Neural progenitor cell (in vitro differentiated cells): ENCODE measurements at places on chromosomes 16 and 17.

GRCh38 chr17:29705386-29705785, 82.7 kb upstream of the CORO6 start:
- no peak for DNase-seq

DNA sequence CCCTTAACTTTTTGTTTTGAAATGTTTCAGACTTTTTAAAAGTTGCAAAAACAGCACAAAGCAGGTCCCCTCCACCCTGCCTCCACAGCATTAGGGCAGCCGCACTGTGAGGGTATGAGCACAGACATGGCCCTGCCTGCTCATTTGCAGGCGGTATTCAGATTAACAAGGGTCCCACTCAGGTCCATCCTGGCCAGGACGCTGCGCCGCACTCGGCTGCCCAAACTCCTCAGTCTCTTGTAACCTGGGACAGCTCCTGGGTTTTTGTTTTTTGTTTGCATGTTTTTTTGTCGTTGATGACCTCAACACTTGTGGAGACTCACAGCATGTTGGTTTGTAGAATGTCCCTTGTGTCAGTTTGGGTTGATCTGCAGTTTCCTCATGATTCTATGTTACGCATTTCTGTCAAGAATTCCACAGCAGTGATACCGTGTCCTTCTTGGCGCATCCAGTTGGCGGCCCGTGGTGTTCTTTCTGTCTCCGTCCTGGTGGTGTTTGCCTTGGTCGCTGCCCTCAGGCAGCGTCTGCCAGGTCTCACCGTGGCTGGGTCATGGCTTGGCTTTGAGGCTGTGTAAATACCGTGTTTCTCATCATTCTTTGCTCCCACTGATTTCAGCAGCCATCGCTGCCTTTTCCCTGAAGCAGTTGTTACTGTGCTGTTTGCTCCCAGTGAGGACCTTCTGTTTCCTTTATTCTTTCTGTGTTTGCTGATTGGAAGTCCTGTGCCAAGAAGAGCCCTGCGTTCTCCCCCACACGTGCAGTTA, 18.5 kb downstream of the CRAMP1 start:
- DNase-seq = no peak

GRCh38 chr17:4696437-4696805, 7.5 kb downstream of the PELP1 start:
- DNase-seq = no peak

DNA sequence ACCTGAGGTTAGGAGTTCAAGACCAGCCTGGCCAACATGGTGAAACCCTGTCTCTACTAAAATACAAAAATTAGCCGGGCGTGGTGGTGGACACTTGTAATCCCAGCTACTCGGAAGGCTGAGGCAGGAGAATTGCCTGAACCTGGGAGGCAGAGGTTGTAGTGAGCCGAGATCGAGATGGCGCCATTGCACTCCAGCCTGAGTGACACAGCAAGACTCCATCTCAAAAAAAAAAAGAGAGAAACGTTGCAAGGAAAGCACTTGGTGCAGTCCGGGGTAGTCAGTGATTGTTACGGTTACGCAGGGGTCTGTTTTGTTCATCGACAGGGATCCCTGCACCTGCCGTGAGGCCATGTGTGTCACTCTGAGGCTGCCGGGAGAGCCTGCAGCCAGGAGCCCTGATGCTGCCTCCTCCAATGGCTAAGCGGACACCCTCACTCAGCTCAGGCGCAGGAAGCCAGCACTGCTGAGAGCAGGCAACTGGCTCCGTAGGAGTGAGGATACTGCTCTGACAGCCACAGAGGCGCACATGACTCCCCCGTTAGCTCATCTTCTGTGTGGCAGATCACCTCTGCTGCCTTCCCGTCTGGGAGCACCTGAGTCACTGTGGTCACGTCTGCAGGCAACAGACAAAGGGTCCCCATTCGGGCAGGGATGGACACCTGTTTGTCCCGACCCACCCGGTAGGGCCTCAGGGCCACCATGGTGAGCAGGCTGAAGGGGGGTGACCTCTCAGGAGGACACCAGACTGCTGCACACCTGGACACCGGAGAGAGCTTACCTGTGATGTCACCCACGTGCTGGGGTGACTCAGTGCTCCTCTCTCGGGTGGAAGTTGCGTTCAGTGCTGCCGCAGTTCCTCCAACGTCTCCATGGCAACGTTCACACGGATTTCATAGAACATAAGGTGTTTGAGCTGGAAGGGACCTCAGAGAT, 5.2 kb upstream of the RAB26 start:
- no peak for DNase-seq

DNA sequence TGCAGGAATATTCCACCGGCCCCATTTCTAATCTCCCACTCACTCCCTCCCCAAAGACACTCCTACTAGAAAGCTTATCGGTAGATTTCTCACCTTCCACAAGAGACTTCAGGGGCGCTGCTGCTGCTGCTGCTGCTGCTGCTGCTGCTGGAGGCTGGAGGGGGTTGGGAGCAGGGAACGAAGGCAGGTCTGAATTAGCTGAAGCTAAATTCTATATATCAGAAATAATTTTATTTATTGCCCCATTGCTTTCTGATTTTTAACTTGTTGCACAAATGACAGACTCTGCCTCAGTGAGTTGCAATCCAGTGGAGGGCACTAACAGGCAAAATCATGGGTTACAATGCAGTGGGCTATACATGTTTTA, 25.8 kb upstream of the HLF start:
- peak; percentile 42 for DNase-seq

DNA sequence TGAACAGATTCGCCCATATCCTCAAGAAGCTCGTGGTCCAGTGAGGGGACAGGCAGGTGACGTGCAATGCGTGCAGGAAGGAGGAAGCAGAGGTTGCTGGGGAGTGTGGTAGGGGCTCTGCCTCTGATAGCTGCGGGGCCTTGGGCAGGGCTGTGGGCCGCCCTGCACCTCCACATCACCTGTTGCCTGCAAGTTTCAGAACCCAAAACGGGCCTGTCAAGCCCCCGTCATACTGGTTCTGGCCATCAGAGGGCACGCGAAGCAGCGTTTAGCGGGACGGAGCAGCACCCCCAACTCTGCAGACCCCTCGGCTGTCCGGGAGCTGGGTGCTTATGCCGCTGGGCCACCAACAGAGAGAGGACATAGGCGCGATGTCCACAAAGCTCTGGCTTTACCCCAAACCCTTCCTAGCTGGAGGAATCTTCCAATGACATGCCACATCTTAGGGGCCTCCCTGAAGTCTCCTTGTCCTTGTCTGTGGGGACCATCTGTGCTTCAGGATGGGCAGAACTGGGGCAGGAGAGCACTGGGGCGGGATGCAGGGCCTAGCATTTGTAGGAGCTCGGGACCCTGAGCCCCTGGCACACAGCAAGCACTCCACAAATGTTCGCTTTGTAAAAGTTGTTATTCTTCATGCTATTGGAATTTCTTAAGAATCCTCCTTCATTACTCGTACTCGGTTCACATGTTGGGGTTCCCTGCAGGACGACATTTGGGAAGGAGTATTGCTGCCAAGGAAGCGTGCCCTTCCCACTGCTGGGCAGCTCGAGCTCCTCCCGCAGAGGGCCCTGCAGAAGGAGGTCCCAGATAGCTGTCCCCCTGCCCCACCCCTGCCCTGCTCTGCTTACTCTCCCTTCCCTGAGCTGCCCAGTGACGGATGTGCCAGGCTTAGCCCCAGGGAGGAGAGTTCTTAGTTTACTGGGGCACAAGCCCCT, 64.3 kb downstream of the CNGB1 start:
- peak; percentile 62 for DNase-seq

DNA sequence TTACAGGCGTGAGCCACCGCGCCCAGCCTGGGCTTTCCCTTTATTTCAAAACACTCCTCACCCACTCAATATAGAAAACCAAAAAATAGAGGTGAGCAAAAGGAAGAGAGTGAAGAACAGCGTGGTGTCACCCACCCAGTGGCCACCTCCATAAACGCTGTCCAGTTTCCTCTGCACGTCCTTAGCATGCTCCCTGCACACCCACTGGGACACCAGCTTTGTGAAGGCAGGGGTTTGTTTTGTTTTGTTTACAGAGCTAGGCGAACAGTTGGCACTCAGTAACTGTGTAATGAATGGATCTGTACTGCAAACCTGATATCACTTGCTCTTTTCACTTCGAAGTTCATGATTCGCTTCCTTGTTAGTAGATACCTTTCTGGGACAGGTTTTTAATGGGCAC, 73.0 kb downstream of the PRKCB start:
- DNase-seq = no peak

- DNase-seq = no peak
These were observed 5.1 kb upstream of the HOXB2 start for GRCh38 chr17:48549914-48550501.
